K562 (cell line): ENCODE measurements at places on chromosomes 7 and 10. TPM values are rescaled to one million over a fixed set of nuclear protein-coding genes. Genes with fewer than 3 reads are reported as not detected.
A peak's percentile ranks its signal among the peaks of the same experiment; 100 is the strongest.

DNA sequence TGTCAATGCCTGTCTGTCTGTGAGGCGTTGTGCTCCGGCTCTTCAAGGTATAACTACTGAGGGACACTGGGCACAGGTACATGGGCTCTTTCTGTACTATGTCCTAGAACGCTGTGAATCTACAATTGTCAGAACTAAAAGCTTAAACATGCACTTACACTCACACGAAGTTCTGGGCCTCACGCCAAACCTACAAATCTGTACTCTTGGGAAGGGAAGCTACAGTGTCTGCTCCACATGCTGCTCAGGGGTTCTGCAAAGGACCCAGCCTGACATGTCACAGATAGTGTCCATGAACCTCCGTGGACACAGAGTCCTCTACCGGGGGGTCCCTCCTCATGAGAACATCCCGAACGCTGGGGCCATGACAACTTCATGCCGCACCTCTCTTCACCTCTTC, 268.7 kb downstream of the WDR37 start:
- DNase-seq: no peak

OR13A1 gene
- 0.04 TPM in 1 of 2 replicates, not detected in the other for polyA plus RNA-seq

DNA sequence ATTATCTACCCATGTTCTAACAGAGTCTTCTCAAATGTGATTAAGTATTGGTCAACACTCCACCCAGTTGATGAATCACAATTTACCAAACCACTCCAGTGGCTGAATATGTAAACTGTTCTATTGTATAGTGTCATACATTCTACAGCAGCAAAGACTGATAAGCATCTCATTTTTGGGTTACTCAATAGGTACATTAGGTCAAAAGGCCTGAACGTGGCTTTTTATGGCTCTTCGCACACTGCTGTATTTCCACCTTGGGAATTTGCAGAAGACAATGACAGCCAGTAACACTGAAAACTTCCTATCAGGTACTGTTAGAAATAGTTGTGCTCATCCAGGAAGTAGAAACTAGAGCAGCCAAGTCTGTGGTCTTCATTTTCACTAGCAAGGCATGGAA, 166.9 kb downstream of the GLI3 start:
- no peak for DNase-seq

DNA sequence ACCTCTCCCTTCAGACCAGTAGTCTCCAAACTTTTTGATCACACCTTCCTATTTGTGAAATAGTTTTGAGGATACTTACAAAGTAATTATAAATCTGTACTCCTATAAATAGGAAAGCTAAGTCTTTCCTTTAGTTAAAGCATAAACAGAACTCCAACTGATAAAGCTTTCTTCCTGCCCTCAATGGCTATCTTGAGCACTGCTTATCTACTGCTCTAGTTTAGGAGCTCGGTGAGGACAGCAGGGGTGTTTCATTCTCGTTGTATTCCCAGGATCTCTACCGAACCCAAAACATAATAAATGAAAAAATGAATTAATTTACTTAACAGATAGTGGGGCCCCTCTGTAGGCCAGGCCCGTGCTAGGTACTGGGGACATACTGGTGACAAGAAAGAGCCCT, 17.7 kb downstream of the SORBS1 start:
- DNase-seq: no peak

DNA sequence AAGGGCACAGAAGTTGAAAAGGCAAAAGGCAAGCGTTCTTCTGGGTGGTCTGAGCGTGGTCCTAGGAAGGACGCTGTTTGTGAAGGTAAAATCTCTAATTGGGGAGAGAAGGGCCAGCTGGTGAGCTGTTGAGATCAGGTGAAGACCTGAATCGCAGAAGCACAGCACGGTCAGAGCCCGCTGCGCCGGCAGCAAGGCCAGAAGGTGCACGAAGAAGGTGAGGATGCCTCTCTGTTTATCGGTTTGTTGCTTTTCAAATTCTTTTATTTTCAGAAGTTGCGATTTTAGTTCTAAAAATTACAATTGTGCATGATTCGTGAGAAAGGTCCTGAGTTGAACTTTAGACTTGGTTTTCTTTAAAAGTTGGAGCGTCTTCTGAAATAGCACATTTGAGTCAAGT, 247.8 kb upstream of the FOXK1 start:
- DNase-seq: no peak

LRRN3 gene
- polyA plus RNA-seq: 0.05 and 0.16 TPM in 2 replicates

GRCh38 chr7:142696456-142697179, 52.7 kb upstream of the PRSS1 start:
- no peak for DNase-seq

PON1 gene
- polyA plus RNA-seq: not detected in 2 replicates

TLL2 gene
- polyA plus RNA-seq: not detected in 2 replicates

- DNase-seq: peak; percentile 60
Measured at GRCh38 chr7:130695840-130696239, 9.5 kb upstream of the TSGA13 start.
